ENCODE measurements at places on chromosomes 13 and 19.

- H3K27me3 ChIP-seq = peaks cover 32% of the 10 kb centered on the region
- H3K4me3 ChIP-seq = no peak overlapping the region
- H3K4me1 ChIP-seq = peaks cover 11% of the 10 kb centered on the region
- DNase-seq = no peak
- no peaks in the 10 kb centered on the region for H3K36me3 ChIP-seq
Measured at GRCh38 chr13:113135281-113135760, 12.7 kb downstream of the F10 start.

- H3K4me3 ChIP-seq = no peak overlapping the region
- H3K4me1 ChIP-seq = peaks cover 85% of the 10 kb centered on the region
- peaks cover 7% of the 10 kb centered on the region for H3K27me3 ChIP-seq
- no peaks in the 10 kb centered on the region for H3K36me3 ChIP-seq
- DNase-seq = no peak
Measured at GRCh38 chr19:31332096-31332495, 17.1 kb downstream of the TSHZ3 start.

GRCh38 chr13:31124204-31124603, 37.5 kb downstream of the HSPH1 start:
- no peak overlapping the region for H3K4me3 ChIP-seq
- H3K36me3 ChIP-seq = no peaks in the 10 kb centered on the region
- H3K27me3 ChIP-seq = peaks cover 13% of the 10 kb centered on the region
- DNase-seq = no peak
- peaks cover 33% of the 10 kb centered on the region for H3K4me1 ChIP-seq
- H3K27ac ChIP-seq = peak overlapping the region; percentile 34

DNA sequence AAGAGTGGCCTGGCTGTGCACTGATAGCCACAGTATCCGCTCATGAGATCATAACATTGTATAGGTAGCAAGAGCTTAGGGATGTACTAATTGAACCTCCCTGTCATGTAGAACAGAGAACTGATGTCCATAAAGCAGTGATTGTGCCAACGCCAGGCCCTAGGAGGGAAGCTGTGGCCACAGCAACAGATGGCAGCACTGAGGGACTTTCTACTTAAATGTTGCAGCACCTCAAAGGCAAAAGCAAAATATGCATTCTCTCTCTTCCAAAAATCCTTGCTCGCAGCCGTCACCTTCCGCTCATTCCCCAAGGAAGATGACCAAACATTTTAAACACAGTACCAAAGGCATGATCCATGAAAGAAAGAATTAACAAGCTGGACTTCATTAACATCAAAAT, 32.3 kb downstream of the COL4A1 start:
- H3K27ac ChIP-seq = no peak overlapping the region
- peaks cover 32% of the 10 kb centered on the region for H3K4me1 ChIP-seq
- H3K4me3 ChIP-seq = no peak overlapping the region
- H3K36me3 ChIP-seq = peaks cover 11% of the 10 kb centered on the region
- no peak for DNase-seq

DNA sequence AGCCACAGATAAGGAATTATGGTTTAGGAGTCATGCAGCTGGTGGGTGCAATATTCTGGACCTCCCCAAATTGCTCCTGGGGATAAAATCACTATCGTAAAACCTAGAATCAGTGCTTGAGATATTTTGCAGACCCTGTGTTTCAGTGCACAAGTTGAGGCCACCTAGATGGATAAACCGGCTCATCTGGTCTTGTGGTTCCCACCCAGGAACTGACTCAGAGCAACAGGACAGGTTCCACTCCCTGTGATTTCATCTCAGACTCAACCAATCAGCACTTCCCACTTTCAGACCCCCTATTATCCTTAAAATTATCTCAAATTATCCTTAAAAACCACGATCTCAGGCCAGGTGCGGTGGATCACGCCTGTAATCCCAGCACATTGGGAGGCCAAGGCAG, 21.0 kb downstream of the FBXL12 start:
- peaks cover 8% of the 10 kb centered on the region for H3K36me3 ChIP-seq
- no peak overlapping the region for H3K4me3 ChIP-seq
- peaks cover 8% of the 10 kb centered on the region for H3K4me1 ChIP-seq
- no peak overlapping the region for H3K27ac ChIP-seq
- H3K27me3 ChIP-seq = peaks cover 4% of the 10 kb centered on the region

DNA sequence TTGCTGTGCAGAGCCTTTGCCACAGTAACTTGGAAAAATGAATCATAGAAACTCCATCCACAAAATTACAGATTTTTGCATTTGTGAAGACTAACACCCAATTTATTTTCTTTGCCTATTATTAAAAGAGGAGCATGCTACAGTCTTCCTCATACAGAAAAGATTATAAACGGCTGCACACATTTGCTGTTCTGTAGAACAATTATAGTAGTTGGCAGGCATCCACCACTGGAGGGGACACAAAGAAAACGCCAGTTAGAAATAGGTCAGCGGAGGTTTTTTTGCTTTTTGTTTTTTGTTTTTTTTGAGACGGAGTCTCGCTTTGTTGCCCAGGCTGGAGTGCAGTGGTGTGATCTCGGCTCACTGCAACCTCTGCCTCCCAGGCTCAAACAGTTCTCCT, 51.6 kb downstream of the SACS start:
- DNase-seq = no peak
- no peak overlapping the region for H3K4me3 ChIP-seq
- H3K27me3 ChIP-seq = no peaks in the 10 kb centered on the region
- peaks cover 52% of the 10 kb centered on the region for H3K4me1 ChIP-seq

GRCh38 chr13:66014771-66015170, 1215.4 kb downstream of the PCDH9 start:
- H3K36me3 ChIP-seq = no peaks in the 10 kb centered on the region
- no peaks in the 10 kb centered on the region for H3K4me1 ChIP-seq
- H3K27me3 ChIP-seq = peaks cover 11% of the 10 kb centered on the region
- no peak overlapping the region for H3K4me3 ChIP-seq
- H3K27ac ChIP-seq = no peak overlapping the region
